Stimulated activated CD4-positive, alpha-beta T cell treated with anti-CD3 and anti-CD28 coated beads, Interleukin-2, amount 100 ng/mL, for 48 hours (primary cell): ENCODE measurements at places on chromosomes 5 and 9.
A peak's percentile ranks its signal among the peaks of the same experiment; 100 is the strongest.

GRCh38 chr5:113215401-113216060, 219.3 kb downstream of the TSSK1B start:
- no peak for DNase-seq

GRCh38 chr9:71858812-71859211, 52.2 kb downstream of the ABHD17B start:
- no peak for DNase-seq

DNA sequence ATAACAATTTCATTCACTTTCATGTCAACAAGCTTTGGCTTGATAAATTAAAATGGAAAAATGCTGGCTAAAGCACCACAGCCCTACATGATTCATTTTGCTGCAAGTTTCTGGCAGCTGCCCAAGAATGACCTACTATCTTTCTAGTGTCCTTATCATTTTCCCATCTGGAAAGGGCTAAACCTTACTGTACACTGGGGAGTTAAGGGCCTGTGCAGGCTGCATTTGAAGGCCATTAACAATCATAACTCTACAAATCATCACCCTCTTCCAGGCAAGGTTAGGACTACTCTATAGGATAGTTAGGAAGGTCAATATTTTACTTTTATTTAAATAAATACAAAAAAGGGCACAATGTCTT, 579.7 kb upstream of the ZNF608 start:
- DNase-seq: no peak

DNA sequence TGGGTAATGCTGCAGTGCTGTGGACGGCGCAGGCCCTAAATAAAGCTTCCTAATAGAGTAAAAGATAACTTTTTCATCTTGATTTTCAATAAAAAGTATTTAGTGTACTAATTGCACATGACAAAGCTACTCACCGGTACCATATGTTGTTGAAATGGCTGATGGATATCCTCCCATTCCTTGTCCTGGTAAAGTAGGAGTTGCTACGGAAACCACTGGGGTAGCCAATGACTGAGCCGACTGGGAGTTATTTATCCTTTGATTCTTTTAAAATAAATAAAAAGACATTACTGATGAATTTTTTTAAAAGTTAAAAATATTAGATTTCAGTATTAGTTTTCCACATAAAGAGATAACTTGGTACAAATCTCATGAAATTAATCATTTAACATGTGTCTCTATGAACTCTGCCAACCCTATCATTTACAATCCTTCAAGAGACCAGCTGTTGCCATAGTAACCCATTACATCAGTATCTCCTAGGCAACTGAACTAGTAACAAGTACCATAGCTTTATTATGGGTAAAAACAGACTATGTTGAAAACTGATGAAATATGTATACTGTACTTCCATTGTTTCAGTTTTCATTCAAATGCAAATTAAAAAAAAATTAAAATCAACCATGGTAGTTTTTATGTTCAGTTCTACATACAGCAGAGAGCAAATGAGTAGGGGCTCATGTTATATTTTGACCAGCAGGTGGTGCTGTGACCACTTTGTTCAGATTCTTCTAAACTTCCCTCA, 153.7 kb downstream of the MEF2C start:
- peak; percentile 54 for DNase-seq

- DNase-seq: no peak
These were observed 201.7 kb downstream of the PRELID2 start for GRCh38 chr5:145633474-145633873.

- no peak for DNase-seq
These were observed 26.2 kb downstream of the IRF1 start for GRCh38 chr5:132464156-132464939.

GRCh38 chr5:151862811-151863472, 61.7 kb downstream of the GLRA1 start:
- DNase-seq: no peak

GRCh38 chr9:93962561-93963440, 7.6 kb upstream of the BARX1 start:
- DNase-seq: peak; percentile 78

DNA sequence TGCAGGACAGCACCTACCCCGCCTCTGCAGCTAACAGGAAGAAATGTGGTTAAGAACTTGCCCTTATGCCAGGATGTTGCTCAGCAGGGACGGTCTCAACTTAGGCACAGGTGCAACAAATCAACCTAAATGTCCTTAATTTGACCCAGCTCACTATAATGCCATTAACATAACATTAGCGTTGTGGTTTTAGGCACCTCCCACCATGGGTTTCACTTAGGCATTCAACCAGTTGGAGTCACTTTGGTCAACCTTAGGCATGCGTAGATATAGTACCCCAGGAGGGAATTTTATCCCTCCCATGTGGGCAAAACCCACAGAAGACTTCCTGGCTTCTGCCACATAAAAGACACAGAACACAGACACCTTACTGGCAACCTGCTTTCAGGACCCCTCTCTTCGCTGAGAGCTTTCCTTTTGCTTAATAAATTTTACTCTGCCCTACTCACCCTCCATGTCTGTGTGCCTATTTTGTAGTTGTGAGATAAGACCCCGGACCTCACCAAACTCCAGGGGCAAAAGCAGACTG, 8.7 kb upstream of the ERAP1 start:
- DNase-seq: no peak

DNA sequence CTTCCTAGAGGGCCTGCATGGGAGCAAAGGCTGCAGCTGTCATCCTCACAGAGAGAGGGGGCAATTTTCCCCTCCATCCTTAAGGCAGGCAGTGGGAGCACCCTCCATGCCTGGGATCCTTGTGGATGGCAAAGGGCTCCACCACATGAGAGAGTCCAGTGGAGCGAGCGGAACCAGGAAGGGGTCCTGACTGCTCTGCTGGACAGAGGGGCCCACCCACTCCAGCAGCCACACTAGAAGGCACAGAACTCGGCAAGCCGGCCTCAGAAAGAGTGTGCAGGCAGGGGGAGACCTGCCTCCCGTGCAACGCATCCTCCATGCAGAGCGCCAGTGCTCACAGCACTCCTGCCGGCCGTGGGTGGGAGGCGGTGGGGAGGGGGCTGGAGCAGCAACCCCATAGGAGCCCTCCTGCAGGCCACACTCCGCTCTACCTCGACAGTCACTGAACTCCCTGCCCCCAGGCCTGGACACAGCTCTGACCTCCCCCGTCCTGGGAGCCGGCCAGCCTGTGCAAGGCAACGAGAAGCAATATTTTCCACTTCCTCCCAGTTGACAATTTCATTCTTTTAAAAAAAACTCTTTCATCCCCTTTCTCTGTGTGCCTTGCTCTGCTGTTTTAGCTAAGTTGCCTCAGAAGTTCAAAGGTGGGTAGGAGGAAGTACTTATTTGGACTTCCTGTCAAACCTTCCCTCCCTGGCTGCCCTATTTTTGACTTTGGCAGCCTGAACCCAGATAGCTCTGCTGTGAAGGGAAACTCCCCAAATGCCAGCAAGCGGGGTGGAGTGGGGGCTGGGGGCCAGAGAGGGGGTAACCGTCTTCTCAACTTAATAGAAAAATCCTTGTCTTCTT, 5.3 kb upstream of the LCP2 start:
- peak; percentile 42 for DNase-seq

- no peak for DNase-seq
These were observed 3.9 kb downstream of the MACIR start for GRCh38 chr5:103262422-103262871.

DNA sequence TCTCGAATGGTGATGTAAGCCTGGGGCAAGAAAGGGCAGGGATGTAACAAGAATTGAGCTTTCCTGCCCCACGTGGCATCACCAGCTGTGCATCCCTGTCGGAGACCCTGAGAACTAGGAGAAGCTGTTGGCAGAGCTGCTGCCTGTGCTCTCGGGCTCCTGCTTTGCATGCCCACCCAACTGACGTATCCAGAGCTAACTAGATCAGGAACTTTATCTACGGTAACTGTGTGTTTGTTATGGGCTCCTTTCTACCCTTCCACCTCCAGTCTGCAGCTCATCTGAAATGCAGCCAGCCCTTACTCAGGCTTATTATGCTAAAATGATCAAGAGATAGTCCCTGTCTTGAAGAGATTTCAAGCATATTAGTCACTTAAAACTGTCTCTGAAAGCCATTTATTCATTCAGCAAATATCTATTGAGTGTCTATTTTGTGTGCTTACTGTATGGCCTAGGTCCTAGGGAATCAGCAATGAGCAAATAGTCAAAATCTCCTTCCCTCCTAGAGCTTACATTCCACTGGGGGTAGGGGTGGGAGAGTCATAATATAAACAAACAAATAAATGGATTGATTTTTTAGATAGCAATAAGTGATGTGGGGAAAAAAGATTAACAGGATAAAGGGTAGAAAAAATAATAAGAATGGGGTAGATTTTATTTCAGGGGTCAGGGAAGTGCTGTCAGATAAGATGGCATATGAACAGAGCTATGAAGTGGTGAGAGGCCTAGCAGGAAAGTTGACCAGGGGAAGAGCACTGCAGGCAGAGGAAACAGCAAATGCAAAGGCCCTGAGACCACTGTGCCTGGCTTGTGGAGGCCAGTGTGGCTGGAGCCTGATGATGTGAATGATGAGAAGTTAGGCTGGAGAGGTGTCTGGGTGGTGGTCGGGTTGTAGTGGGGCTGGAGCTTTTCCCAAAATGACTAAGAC, 118.2 kb downstream of the GALNT10 start:
- no peak for DNase-seq

DNA sequence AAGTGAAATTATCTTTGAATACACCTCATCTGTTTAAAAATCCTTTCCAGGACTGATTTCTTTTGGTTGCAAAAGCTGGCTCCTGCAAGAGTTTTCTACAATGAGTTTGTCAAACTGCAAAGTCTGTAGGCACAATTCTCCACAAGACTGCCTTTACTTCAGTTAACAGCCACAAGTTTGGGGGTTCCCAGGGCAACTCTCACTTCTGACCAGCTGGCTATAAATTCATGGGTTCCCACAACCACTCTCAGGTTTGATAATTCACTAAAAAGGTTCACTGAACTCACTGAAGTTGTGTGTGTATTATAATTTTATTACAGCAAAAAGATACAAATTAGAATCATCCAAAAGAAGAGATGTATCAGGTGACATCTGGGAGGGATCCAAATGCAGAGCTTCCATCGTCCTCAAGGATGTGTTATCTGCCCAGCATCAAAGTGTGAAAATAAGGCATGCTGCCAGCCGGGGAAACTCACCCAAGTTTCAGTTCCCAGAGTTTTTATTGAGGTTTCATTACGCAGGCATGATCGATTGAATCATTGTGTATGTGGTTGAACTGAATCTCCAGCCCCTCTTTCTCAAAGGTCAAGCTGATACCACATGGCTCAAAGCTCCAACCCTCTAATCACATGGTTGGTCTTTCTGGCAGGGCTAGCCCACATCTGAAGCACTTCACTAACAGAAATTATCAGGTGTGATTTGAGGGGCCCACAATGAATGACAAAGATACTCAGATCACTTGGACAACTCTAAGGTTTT, 19.0 kb upstream of the PSIP1 start:
- no peak for DNase-seq

- no peak for DNase-seq
These were observed 177.0 kb downstream of the FGF18 start for GRCh38 chr5:171596391-171596878.

- DNase-seq: no peak
These were observed 166.8 kb upstream of the IER5L start for GRCh38 chr9:129344641-129345495.

DNA sequence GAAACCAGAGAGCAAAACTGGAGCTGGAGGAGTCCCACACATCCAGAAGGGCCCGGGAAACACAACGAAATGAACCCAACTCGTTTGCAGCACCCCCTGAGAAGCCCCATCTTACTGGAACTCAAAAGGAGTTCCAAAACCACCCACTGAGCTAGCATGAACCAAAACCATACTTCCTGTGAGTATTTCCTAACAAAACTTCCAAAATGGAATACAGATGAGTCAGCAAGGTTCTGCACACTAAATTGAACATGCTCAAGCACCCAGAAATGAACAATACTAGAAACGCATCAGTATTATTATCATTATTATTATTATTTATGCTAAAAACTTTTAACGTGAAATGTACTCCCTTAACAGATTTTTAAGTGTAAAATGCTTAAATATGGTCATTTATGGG, 8.0 kb upstream of the SPOCK1 start:
- DNase-seq: no peak

DNA sequence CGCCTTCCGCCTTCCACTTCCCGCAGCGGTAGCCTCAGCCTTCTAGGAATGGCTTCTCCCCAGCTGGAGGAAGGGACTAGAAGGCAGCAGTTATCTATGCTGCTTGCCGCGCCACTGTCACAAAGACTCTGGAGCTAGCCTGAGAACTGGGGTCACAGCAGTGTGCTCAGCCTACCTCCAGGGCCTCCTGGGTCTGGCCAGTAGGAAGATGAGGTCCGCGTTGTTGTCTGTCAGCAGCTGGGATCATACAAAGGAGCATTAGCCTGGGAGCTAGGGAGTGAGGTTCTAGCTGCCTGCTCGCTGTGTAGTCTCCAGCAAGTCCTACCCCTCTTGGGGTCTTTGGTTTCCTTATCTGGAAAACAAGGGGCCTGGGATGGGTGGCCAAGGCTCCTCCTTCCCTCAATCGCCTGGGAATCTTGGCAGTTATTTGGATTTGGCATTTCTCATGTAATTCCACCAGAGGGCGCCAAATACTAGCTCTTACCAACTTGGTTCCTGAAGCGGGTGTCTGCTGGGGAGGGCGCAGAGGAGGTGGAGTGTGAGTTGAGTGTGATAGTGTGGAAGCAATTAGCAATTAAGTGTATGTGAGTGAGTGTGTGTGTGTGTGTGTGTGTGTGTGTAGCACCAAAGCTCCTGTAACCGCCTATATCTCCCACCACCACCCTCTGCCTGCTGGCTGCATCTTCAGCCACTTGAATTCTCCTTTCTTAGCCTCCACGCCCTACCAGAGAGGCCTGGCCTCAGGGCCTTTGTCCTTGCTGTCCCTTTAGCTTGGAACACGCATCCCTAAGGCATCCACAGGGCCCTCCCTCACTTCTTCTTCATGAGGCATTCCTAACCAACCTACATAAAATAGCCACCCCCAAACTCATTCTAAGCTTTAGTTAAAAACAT, 97.1 kb downstream of the ENTREP1 start:
- peak; percentile 28 for DNase-seq

- no peak for DNase-seq
These were observed 158.7 kb downstream of the EFNA5 start for GRCh38 chr5:107512029-107512428.

- DNase-seq: no peak
These were observed 737.9 kb upstream of the ZNF608 start for GRCh38 chr5:125484272-125484741.

GRCh38 chr5:134887593-134888159, 13.5 kb downstream of the TXNDC15 start:
- no peak for DNase-seq

- no peak for DNase-seq
These were observed 13.8 kb downstream of the CNTRL start for GRCh38 chr9:121088576-121088975.

DNA sequence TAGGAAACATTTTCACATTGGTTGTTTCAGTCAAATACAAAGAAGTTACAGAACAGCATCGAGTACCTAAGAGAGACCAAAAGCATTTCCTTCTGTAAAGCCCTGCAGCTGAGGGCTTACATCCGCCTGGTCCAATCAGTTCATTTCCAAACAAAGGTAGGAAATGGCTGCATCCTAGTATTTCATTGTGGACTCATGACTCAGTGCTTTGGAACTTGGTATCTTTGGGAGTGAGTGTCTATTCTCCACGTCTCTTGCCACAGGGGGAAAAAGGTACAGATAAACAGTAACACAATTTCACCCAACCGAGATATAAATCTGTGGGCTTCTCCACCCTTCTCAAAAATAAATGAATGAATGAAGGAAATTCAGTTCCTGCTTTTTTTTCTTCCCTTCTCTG, 75.4 kb downstream of the NFIB start:
- DNase-seq: no peak

- no peak for DNase-seq
These were observed 183.7 kb downstream of the RGS3 start for GRCh38 chr9:113646946-113647914.
